ENCODE measurements at places on chromosomes 6 and 20.

DNA sequence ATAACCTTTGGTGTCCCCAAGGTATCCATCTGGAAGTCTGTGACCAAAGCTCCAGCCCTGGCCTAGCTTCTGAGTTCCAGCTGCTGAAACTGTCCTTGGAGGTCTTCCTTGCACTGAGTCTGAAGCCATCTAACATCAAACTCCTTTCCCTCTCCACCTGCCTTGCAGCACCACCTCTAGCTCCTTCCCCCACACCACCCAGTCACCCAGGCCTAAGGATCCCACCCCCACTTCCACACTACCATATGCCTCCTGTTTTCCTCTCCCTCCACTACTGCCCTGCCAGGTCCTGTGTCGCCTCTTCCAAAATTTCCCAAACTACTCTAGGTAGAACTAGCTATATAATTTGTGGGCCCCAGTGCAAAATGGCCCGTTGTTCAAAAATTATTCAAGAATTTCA is 10.8 kb upstream of the MATN4 start:
- no peak for DNase-seq

- DNase-seq, result no peak
Observed at GRCh38 chr6:47631269-47631772, 67.1 kb upstream of the ADGRF4 start.

GRCh38 chr6:134674562-134674961 is 275.3 kb downstream of the ALDH8A1 start:
- DNase-seq, result no peak

DNA sequence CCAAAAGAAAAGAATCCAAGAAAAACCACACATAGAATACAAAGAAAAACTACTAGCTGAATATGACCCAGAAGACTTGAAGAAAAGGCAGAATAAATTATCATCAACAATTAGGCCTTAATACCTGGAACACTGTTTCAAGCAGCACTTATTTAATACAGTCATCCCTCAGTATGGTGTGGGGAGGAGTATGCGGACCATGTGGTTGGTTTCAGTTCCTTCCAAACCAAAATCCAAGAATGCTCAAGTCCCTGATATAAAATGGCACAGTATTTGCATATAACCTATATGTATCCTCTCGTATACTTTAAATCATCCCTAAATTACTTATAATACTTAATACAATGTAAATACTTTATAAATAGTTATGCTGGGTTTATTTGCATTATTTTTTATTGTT is 16.1 kb downstream of the CDK19 start:
- no peak for DNase-seq

GRCh38 chr6:35079311-35080000 is 61.7 kb downstream of the TCP11 start:
- no peak for DNase-seq

GRCh38 chr20:63061051-63061770 is 54.4 kb upstream of the BHLHE23 start:
- DNase-seq, result no peak

Data from stimulated activated CD4-positive, alpha-beta T cell treated with anti-CD3 and anti-CD28 coated beads, Interleukin-15, amount 100 ng/mL, for 48 hours (primary cell).